NT2/D1 (cell line): ENCODE measurements at places on chromosomes 12 and 14.

DNA sequence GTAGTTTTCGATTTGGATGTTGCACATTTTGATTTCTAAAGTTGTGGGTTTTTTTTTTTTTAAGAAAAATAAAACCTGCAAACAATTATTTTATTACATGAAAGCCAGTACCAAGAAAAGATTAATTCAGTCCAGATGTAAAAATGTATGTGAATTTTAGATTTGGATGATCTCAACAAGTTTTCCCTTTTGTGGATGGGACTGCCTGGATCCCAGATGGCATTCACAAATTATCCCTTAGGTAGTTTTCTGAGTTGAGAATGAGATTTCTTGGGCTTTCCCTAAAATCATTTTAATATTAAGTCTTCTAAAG is 2.8 kb downstream of the FRMD6 start:
- no peak for DNase-seq

GRCh38 chr12:68267892-68268396 is 14.5 kb upstream of the IL22 start:
- DNase-seq: no peak

DNA sequence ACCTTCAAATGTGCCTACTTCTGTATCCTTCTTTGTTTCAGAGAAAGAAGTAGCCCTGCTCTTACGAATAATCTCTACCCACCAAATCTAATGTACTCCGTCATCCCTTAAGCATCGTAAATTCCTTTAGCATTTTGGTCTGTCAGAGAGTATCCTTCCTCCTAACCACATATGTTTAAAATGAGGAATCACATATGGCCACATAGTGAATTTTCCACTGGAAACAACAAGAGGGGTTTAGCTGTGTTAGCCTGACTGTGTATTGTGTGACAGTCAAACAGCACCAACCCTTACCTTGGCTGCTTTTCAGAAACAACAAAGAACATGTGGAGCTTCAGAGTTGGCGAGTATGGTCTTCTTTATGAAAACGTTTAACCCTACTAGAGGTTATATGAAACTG is 5.5 kb downstream of the LUM start:
- DNase-seq: no peak

GRCh38 chr12:62403031-62403430 is 63.6 kb upstream of the MON2 start:
- DNase-seq: no peak

GRCh38 chr14:101087614-101088394 is 184.3 kb upstream of the RTL1 start:
- DNase-seq: no peak

DNA sequence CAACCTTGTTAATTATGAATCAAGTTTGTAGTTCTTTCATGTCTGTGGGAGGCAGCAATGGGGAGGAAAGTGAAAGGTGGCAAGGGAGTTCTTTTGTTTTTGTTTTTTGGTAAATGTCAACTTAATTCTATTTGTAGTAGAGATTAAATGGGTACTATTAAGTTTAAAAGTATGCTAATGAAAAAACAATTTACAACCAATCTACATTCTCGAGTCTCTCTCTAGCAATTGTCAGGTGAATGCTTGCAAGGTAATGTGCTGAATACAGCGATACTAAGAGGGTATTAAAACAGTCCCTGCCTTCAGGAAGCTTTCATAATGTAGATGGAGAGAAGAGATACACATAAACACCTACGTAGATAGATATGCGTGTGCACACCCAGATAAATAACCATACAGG is 1.6 kb upstream of the DACT1 start:
- no peak for DNase-seq

GRCh38 chr14:24133735-24134134 is 2.3 kb upstream of the PSME1 start:
- DNase-seq: no peak

GRCh38 chr12:57148469-57149244 is 1.2 kb upstream of the LRP1-AS start:
- no peak for DNase-seq

DNA sequence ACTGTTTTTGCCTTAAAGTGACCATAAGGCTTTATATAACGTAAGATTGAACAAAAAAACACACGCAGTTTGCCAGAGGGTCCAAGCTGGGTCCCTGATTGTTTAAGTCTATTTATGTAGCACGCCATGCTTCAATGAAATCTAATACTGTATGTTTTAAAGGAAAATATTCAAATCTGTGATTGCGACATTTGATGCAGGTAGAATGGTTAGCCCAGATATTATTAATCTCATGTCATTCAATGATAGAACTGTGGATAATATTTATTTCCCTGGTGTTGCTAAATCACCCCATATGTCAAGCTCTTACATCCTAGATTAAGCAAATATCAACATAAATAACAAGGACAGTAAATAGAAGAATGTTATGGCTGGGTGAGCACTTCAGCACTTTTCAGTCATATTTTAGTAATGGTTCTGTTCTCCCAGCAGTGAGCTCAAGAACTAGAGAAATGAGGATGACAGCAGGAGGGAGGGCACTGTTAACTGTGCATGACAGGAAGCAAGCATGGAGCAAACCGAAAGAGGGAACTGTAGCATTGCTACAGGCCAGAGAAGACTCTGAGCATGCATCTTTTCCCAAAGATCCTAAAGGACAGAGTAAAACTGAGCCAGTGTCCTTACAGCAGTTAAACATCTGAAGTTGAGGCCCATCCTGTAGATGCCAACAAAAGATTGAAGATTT is 465.7 kb upstream of the MGAT4C start:
- DNase-seq: no peak

- no peak for DNase-seq
These were observed 46.0 kb upstream of the PLBD1 start for GRCh38 chr12:14613718-14614117.

DNA sequence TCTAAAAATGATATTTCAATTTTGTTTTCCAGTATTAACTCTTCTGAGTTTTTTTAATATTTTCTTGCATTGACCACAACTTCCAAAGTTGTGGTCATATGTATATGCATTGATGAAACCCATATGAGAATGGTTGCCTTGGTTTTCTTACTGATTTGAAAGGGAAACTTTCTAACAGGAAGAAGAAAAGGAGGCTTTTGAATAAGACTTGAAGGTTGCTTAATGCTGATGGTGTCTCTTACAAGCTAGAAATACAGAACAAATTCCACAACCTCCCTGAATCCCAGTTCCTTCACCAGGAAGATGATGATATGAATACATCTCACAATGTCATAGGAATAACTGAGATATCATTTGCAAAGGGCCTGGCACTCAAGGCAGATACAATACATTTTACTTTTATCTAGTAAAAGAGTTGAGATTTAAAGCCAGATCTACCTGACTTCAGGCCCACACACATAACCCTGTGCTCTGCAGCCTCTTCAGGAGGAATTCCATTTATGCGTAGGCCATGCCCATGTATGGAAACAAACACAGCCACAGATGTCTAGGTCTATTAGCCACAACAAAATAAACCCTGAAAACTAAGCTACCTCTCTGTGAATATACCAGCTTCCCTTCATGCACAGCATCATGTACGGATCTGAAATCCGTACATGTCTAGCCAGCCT is 165.4 kb upstream of the PLEKHG7 start:
- DNase-seq: no peak

DNA sequence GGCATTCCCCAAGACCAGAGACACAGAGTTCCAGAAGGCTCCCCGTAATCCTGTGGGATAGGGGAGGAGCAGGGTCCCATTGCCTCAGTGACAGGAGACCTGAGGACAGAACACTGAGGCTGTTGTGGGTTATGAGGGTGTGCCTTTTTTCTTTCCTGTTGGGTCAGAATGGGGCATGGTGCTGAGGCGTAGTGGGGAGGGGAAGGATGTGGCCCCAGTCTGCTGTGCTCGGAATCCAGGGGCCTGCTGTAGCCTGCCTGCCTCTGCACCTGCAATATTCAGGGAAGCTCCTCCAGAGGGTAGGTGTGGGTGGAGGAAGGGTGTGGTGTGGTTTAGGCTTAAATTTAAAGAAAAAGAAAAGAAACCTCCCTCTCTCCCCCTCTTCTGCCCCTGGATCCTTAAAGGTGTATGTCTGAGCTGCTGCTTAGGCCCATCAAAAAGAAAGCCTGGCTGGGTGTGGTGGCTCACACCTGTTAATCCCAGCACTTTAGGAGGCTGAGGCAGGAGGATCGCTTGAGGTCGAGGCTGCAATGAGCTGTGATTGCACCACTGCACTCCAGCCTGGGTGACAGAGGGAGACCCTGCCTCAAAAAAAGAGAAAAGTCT is 18.7 kb downstream of the PLEKHG3 start:
- no peak for DNase-seq

- no peak for DNase-seq
These were observed 7.8 kb upstream of the DTX1 start for GRCh38 chr12:113048716-113049127.

GRCh38 chr14:59148334-59148900 is 40.0 kb upstream of the DAAM1 start:
- DNase-seq: no peak

GRCh38 chr14:73472185-73473114 is 14.1 kb upstream of the NUMB start:
- DNase-seq: no peak

DNA sequence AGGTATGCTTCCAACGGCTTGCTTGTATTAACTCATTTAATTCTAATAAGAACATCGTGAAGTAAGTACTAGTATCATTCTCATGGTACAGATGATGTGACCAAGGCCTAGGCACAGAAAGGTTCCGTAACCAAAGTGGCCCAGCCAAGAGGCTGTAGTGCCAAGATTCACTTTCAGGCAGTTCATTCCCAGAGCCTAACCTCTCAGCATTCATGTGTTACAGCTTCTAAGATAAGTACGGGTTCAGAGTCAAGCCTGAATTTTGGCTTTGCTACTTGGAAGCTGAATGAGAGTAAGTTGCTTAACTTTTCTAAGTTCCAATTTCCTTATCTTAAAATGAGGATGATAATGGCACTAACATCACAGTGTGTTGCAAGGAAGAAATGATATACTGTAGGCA is 379.9 kb downstream of the AEBP2 start:
- no peak for DNase-seq

DNA sequence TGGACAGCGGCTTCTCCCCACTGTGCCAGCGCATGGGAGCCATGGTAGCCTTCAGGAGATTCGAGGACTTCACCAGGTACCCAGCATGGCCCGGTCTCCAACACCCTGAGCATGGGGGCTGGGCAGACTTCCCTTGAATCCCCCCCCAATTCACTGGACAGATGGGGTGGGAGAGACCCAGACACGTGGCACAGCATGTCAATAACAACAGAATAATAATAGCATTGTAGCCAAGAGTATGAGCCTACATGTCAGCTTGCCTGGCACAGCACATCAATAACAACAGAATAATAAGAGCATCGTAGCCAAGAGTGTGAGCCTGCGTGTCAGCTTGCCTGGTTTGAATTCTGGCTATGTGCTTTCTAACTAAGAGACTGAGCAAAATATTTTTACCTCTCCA is 76.4 kb downstream of the FOXN4 start:
- DNase-seq: no peak

DNA sequence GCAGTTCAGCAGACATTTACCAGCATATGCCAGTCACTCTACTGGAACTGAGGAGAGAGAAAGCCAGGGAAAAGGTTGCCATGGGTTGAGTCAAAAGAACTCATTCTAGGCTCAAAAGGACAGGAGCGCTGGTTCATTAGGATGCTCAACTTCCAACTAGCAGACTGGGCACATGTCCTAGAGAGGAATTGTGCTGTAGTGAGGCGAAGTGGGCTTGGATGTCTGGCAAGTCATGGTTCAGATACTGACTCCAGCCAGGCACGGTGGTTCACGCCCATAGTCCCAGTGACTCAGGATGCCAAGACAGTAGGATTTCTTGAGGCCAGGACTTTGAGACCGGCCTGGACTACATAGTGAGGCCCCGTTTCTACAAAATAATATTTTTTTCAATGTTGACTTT is 281.5 kb downstream of the CACNA1C start:
- DNase-seq: no peak

DNA sequence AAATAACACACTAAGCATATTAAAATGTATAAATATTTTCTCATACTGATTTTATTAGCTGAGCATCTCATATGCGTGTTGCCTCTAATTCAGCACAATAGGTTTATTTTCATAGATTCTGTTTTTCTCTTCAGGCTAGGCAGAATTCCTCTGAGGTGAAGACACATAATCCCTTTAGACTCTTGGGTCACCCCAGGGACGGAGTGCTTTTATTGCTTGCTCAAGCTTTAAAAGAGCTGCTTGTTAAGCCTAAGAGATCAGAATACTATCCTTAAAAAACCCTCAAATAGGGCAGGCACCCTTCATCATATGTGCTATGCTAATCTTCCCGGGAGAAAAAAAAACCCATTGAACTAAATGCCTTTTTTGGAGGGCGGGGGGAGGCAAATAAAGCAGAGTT is 390.1 kb downstream of the KCNH5 start:
- DNase-seq: no peak

DNA sequence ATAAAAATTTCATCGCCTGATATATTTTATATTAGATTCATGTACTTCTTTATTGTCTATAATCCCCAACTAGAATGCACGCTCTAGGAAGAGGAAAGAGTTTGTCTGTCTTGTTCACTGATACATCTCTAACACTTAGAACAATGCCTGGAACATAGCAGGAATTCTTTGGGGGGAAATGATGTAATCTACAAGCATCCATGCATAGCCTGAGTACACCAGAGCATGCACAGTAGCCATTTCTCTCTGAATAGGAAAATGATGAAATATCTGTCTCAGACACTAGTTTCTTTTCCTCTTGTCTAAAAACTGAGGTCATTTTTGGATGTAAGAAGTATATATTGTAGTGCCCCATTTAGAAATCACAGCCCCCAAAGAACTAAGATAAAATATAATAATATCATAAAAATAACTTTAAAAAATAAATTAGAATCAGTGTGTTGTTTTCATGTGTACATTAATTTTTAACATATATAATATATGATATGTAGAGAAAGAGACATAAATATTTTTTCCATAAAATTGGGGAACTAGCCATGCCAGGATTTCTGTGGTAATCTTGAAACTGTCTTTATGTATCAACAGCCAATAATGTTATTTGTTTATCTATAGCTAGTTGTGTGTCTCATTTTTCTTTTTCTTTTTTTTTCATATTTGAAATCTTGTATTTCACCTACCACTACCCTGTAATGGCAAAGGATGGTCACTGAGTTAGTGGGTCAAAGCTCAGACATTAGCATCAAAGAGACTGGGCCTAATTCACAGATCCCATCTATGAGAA is 155.6 kb upstream of the TMCC3 start:
- no peak for DNase-seq
